Kidney tubule cell (primary cell): ENCODE measurements at places on chromosomes 6 and 20.
A peak's percentile ranks its signal among the peaks of the same experiment; 100 is the strongest.

GRCh38 chr6:107661291-107661690 lies 162.8 kb downstream of the SCML4 start:
- DNase-seq = no peak

- no peak for DNase-seq
Observed at GRCh38 chr6:15596186-15596896, 66.5 kb downstream of the DTNBP1 start.

DNA sequence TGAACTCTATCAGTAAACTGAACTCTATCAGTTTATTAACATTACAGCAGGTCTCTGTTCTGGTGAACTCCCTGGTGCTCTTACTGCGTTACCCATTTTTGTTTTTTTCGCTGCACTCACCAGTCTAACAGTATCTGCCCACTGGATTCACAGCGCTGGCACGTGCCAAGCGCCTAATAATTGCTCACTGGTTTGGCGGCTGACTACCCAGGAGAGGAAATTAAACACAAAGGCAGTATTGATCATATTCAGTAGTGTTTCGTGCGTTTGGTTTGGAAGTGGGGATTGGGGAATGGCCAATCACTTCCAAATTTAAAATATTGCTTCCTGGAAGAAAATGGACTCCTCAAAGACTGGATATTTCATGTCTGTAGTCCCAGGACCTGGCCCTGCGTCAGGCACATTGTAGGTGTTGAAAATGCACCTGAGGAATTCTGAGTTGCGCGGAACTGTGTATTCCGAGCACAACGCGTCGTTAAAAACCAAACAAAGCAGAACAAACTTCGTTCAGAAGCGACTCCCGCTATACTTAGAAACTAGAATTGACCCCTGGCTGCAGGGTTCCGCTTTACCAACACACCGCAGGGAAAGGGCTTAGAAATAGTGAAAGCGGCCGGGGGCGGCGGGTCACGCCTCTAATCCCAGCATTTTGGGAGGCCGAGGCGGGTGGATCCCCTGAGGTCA lies 1.1 kb upstream of the RPS12 start:
- DNase-seq = peak; percentile 66

- no peak for DNase-seq
Observed at GRCh38 chr6:107813555-107814194, 10.4 kb downstream of the SCML4 start.

DNA sequence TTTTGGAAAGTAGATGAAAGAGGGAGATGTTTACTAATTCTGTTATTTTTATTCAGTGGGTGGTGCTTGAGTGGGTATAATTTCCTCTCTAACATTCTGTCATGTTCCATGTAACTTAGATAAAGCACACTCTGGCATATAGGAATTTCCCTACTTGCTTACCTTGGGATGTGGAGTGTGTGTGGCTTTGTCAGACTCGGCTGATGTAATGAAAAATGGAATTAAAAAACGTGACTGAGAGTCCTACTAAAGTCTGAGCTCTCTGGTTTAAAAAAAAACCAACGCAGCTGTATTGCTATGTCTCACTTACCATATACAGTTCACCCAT lies 98.3 kb downstream of the JARID2 start:
- DNase-seq = no peak
